ENCODE measurements at places on chromosomes 16 and 17. TPM values are rescaled to one million over a fixed set of nuclear protein-coding genes. Genes with fewer than 3 reads are reported as not detected.

RNF43 gene
- total RNA-seq: not detected

TMEM235 gene
- not detected for total RNA-seq

YWHAE gene
- 786 TPM for total RNA-seq

C17orf50 gene
- total RNA-seq: not detected

SUPT6H gene
- 72.9 TPM for total RNA-seq

ITGB4 gene
- 0.70 TPM for total RNA-seq

PIRT gene
- not detected for total RNA-seq

PRDM7 gene
- total RNA-seq: not detected

TBC1D16 gene
- 22.9 TPM for total RNA-seq

HOXB13 gene
- not detected for total RNA-seq

ENO3 gene
- 3.6 TPM for total RNA-seq

PIK3R6 gene
- not detected for total RNA-seq

MRM1 gene
- total RNA-seq: 7.7 TPM

PRRT2 gene
- 2.4 TPM for total RNA-seq

RCVRN gene
- not detected for total RNA-seq

STH gene
- total RNA-seq: not detected

GUCY2D gene
- not detected for total RNA-seq

C1QTNF1 gene
- 15.9 TPM for total RNA-seq

PCGF2 gene
- total RNA-seq: 66.1 TPM

KPNB1 gene
- 534 TPM for total RNA-seq

GRB7 gene
- 0.18 TPM for total RNA-seq

KRT28 gene
- total RNA-seq: not detected

CACNA1H gene
- total RNA-seq: not detected

TAT gene
- total RNA-seq: not detected

SMIM36 gene
- not detected for total RNA-seq

DNAAF8 gene
- total RNA-seq: 2.9 TPM

RNF222 gene
- total RNA-seq: not detected

SLC6A4 gene
- total RNA-seq: not detected

C16orf74 gene
- 15.6 TPM for total RNA-seq

CSH1 gene
- total RNA-seq: not detected

CFAP97D1 gene
- total RNA-seq: not detected

EFNB3 gene
- 0.29 TPM for total RNA-seq

All from HFFc6 (cell line).